ENCODE measurements at places on chromosomes 12 and 14.
A peak's percentile ranks its signal among the peaks of the same experiment; 100 is the strongest.

GRCh38 chr12:122732170-122732569 lies 1.5 kb upstream of the HCAR1 start:
- DNase-seq = no peak

DNA sequence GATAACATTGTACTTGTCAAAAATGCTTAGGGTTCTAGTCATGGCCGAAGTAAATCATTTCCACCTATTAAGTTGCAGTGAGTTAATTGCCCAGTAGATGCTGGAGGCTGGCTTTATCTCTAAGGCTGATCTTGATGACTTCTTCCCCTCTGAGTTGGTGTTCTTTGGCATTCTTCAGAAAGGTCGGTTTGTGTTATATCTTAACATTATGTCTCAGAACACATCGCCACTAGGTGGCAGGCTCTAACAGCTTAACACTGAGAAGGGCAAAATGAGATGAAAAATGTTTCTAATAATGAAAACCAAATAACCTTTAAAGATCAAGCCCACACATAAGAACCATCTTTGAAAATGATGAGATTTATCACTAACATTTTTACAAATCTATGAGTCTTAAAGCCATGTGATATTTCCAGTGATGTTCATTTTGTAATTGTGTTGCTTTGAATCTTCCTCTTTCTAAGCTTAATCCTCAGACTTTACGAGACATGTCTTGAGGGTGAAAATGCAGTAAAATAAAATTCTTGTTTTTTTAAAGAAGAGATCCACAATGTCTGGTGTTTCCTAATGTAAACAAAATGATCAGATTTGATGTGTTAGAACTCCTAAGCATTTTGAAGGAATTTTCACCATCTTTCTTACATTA lies 28.6 kb downstream of the SUDS3 start:
- peak; percentile 45 for DNase-seq

DNA sequence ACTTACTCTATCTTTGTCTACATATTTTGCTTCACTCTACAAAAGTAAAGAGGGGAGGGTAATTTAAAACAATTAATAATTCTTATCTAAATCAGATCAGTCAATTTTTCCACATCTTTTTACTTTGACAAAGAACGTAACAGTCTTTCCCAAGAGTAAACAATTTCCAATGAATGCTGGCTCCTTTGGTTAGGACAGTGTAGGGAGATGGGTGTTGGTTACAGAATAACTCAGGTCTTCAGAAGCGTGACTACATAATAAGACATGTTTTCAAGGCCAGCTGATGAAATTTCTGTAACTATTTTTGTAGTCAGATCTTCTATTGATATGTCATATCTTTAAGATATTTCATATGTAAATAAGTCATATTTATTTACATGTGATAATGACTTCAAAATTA lies 183.0 kb upstream of the CAND1 start:
- DNase-seq = no peak

GRCh38 chr14:68050177-68050576 lies 230.6 kb downstream of the RAD51B start:
- DNase-seq = no peak

- no peak for DNase-seq
Observed at GRCh38 chr14:58096731-58097130, 55.3 kb downstream of the ARMH4 start.

DNA sequence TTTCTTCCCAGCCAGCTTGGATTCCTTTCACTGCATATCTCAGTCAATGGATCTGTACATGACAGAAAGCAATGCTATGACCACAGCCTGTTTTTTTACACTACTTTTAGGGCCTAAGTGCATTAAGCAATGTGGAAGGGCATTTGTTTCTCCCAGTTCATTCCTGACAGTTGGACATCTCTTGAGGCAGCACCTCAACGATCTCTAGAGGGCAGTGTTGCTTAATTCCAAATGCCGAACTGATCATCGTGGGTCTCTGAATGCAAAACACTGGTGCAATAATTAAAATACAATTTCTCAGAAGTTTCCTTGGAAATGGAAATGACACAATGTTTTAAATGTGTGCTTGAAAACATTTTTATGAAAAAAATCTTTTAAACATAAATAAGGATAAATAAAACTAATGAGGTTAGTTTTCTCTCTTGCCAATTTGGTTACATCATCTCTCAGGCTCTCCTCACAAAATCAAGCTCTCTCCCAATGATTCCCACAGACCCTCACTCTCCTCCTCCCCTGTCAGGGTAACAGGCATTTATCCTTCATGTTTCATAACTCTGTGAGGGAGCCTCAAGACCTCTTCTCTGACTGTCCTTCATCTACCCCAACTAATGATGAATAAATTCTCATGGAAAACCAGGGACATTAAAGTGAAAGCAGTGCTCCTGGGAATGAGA lies 192.4 kb upstream of the SLC16A7 start:
- peak; percentile 62 for DNase-seq

GRCh38 chr12:111596985-111597830 lies 1.9 kb downstream of the ATXN2 start:
- DNase-seq = peak; percentile 57

- DNase-seq = no peak
Observed at GRCh38 chr14:57485635-57486034, 8.0 kb downstream of the CCDC198 start.

GRCh38 chr14:36604757-36605505 lies 22.5 kb upstream of the NKX2-8 start:
- peak; percentile 69 for DNase-seq

GRCh38 chr12:112788205-112788604 lies 3.3 kb upstream of the RPH3A start:
- no peak for DNase-seq

DNA sequence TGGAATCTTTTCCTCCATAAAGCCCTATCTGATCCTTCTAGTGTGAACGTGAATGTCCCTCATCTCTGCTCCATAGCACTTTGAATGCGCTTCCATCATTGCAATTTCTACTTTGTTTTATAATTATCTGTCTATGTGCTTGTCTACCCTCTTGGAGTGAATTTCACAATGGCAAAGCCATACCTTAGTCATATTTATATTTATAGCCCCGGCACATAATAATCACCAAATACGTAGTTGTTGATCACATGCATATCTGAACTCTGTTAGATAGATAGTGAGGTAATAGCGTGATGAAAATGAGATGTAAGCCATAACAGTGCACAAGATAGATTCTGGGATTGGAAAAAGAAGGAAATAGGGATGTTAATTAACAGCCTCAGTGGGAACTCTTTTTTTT lies 55.2 kb downstream of the MSRB3 start:
- no peak for DNase-seq

DNA sequence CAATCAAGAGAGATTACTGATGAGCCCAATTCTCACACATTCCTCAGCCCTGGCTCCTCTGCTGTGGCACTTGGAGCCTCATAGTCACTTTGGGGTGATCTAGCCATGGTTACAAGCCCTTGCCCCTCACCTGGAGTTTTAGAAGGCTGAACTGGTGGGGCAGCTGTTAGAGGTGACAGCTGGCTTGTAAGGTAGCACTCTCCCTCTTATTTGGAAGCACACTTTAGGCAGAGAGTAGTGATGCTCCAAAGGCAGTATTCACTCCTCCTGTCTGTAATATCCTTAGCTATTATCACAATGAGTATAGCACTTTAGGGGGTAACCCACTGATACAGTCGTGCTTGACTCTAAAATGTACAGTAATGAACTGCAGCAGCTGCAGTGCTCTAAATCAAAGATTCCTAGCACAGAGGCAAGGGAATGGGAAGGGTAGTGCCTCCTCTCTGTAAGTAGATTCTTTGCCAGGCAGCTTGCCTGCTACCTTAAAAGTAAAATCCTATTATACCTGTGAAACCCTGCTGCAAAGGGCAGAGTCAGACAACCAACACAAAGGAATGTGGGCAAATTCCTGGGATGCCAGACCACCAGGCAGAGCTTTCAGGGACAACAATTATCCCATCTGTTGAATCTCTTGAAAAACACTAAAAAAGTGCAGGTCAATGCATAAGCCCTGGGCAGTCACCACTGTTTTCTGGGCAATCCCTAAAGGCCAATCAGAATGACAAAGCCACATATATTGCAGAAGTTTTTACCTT lies 336.3 kb downstream of the NOVA1 start:
- no peak for DNase-seq

DNA sequence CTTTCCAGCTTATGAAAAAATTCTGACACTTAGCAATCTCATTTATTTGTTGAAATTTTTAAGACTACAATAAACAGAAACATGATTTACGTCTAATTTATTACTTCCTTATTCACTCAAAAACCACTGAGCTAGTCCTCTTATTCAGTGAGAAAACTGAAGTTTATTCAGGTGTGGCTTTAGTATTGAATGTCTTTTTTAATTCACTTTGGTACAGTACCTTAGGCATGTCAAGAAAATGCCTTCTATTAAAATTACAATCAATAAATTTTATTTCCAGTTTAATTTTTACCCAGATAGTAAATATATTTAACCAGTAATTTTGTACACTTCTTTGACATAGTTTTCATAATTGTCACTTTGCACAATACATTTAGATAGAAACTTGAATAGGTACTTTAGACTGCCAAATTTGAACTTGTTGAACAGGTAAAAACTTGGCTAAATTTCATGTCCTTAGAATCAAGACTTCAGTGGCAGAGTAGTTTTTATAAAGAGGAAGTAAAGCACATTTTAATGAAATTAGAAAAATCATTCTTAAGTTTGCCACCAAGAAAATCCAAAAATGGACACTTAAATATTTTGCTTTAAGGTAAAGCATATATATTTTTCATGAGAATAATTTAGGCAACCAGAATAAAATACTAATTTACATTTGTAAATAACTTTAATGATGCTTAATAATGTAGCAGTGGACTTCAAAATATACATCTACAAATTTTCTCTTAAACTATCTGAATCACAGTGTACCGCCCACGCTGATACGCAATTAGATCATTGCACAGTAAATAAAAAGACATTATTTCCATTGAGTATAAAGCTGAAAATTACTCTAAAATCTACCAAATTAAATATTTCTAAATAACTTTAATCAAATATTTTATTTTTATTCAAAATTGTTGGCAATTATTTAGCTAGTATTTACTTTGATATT lies 159.1 kb downstream of the RASSF9 start:
- no peak for DNase-seq

- no peak for DNase-seq
Observed at GRCh38 chr12:110513842-110514241, 11.7 kb downstream of the RAD9B start.

DNA sequence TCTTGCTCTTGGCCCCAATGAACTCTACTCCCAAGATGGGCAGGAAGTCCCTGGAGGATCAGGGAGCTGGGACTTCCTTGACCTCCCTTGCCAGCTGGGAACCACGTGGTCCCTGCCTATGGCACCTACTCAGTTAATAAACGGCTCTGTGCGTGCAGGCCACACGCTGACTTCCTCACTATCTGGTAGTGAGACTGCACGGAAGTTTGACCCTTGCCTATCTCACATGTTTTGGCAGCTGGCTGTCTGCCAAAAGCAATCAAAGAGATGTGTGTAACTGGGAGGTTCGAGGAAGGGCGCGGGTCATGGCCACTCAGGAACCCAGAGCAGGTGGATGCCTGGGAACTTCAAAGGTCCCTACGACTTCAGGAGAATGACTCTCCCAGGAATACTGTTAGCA lies 57.9 kb downstream of the RFLNA start:
- no peak for DNase-seq

GRCh38 chr14:88995437-88996198 lies 171.2 kb downstream of the TTC8 start:
- peak; percentile 66 for DNase-seq

GRCh38 chr12:124556896-124557501 lies 10.4 kb downstream of the NCOR2 start:
- DNase-seq = no peak

DNA sequence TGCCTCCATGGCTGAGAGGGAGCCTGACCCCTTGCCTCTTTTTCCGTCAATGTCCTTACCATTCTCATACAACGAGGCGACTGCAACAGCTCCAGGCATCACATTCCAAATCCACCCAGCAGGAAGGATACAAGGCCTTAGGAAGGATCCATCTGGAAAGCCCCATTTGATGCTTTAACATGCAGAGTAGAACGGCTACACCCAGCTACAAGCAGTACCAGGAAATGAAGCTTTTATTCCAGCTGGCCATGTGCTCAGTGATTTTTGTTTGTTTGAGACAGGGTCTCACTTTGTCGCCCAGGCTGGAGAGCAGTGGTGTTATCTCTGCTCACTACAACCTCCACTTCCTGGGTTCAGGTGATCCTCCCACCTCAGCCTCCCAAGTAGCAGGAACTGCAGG lies 124.8 kb downstream of the TMEM132D start:
- DNase-seq = no peak

DNA sequence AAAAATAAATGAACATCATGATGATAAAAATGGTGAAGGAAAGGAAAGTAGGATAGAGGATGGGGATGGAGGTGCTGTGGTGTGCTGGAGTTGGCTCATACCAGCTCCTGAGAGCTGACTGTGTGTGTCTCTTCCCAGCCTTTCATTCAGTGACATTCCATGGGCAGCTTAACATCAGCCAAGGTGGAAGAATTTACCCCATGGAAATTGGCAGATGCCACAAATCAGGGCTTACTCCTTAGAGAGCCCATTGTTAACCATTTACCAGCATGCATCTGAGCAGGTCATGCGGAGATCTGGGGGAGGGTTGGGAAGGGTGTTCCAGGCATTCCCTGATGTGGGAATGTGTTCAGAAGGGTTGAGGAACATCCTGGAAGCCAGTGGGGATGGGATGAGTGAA lies 164.7 kb upstream of the MYL2 start:
- DNase-seq = no peak

DNA sequence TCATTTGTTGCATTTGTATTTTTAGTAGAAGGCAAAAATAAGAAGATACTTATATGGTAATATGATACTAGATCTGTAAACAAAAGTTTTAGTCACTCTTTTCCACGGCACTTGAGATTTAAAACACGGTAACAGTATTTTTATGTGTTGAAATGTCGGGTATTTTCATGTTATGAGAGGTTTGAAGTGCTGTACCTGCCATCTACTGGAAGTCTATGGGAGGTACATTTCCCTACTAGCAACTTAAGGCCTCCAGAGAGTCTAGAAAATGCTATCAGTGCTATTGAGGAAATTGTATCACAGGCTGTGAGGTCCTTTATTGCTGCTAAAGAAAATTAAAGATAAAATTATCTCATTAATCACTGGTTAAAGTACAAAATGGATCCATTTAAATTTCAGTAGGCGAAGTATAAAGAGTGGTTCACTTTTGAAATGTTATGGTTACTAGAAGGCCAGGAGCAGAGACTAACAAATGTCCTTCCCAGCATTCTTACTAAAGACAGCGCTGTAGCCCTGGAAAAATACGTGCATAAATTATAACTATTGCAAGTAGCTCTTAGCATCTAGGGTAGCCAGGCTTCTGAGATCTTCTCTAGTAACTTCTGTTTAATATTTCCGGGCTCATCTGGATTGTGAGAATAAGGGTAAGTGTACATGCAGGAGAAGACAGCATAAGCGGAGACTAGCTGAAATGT lies 77.6 kb upstream of the PRKD1 start:
- DNase-seq = peak; percentile 46
